ENCODE measurements at places on chromosomes 5 and 9.

DNA sequence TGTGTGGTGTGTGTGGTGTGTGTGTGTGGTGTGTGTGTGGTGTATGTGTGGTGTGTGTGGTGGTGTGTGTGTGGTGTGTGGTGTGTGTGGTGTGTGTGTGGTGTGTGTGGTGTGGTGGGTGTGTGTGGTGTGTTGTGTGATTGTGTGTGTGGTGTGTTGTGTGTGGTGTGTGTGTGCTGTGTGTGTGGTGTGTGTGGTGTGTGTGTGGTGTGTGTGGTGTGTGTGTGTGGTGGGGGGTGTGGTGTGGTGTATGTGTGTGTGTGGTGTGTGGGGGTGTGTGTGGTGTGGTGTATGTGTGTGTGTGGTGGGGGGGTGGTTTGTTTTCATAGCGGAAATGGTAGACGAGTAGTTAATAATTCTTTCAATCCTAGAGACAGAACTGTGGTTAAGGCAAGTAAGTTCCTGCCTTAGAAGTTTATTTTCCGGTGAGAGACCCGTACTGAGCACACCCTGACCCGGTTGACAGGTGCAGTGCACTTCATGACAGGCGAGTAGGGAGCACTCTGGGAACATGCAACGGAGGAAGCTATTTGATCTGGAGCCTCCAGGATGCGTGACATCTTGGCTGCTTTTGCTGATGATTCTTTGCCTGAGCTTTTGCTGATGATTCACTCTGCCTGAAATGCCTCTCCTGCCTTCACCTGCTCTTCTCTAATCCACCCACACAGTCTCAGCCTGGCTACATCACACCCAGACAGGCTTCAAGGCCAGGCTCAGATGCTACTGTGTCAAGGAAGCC lies 21.7 kb upstream of the FAT2 start:
- no peak for DNase-seq
- peak overlapping the region; percentile 2 for H3K4me3 ChIP-seq
- H3K27ac ChIP-seq: peak overlapping the region; percentile 16
- no peaks in the 10 kb centered on the region for H3K36me3 ChIP-seq
- H3K4me1 ChIP-seq: peaks cover 12% of the 10 kb centered on the region

- peak overlapping the region; percentile 99 for H3K4me3 ChIP-seq
- H3K36me3 ChIP-seq: peaks cover 15% of the 10 kb centered on the region
Measured at GRCh38 chr9:128690684-128691034, 1.6 kb downstream of the SET start.

DNA sequence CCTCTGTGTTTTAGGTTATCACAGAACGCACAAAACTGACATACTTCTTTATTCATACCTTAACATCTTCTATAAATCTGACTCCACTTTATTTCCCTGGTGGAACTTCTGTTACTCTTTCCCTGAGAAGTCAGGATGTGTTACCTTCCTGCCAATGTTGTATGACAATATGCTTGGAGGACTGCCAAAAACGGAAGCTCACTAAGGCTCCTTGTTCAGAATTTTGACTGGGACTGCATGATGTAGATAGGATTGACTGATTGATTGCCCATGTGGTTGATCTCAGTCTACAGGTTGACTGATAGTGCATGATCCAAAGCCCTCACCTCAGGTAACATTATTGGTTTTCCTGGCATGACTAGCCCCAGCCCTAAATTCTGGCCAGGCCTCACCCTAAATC lies 319.4 kb downstream of the TLR4 start:
- no peaks in the 10 kb centered on the region for H3K36me3 ChIP-seq
- peaks cover 1% of the 10 kb centered on the region for H3K27me3 ChIP-seq
- DNase-seq: no peak
- no peaks in the 10 kb centered on the region for H3K4me1 ChIP-seq
- no peak overlapping the region for H3K4me3 ChIP-seq

GRCh38 chr5:74966141-74967026 lies 86.0 kb downstream of the GCNT4 start:
- H3K27me3 ChIP-seq: peaks cover 13% of the 10 kb centered on the region
- no peaks in the 10 kb centered on the region for H3K36me3 ChIP-seq
- no peaks in the 10 kb centered on the region for H3K4me1 ChIP-seq
- H3K27ac ChIP-seq: no peak overlapping the region

GRCh38 chr5:152804179-152804578 lies 399.1 kb upstream of the NMUR2 start:
- no peak for DNase-seq
- H3K4me3 ChIP-seq: no peak overlapping the region
- H3K36me3 ChIP-seq: no peaks in the 10 kb centered on the region
- H3K27ac ChIP-seq: no peak overlapping the region
- H3K4me1 ChIP-seq: no peaks in the 10 kb centered on the region

DNA sequence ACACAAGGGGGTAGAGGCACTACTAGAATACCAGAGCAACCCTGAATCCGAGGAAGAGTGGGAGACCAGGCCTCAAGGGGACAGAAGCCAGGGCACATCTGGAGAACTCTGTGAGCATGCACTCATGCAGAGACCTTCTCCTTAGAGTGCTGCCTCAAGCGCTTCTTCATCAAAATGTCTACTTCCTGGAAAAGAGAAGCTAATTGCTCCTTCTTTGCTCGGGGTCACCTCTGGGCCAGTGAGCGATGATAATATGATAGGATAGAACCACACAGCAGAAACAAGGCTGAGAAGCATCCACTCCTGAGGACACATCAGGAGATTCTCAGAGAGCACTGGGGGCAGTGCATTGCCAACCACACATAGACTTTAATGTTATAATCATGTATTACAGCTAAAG lies 23.7 kb upstream of the LMNB1 start:
- no peaks in the 10 kb centered on the region for H3K27me3 ChIP-seq
- DNase-seq: no peak
- no peaks in the 10 kb centered on the region for H3K36me3 ChIP-seq
- H3K27ac ChIP-seq: no peak overlapping the region

- no peak overlapping the region for H3K4me3 ChIP-seq
- peaks cover 2% of the 10 kb centered on the region for H3K36me3 ChIP-seq
- no peak overlapping the region for H3K27ac ChIP-seq
- H3K27me3 ChIP-seq: peaks cover 2% of the 10 kb centered on the region
- no peaks in the 10 kb centered on the region for H3K4me1 ChIP-seq
- no peak for DNase-seq
Measured at GRCh38 chr9:87610200-87611155, 112.8 kb downstream of the DAPK1 start.

DNA sequence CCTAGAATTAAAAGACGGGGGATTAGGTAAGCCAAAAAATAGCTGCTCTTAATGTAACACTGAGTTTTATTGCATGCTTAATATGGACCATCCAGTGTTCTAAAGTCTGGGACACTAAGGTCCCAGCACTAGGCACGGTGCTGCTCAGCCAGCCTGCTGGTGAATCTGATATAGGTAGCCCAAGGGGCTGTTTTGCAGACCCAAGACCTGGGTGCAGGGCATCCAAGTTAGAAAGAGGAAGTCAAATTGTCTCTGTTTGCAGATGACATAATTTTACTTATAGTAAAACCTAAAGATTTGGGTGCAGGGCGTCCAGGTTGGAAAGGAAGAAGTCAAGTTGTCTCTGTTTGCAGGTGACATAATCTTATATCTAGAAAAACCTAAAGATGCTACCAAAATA lies 17.8 kb downstream of the IFNA5 start:
- H3K36me3 ChIP-seq: no peaks in the 10 kb centered on the region
- peaks cover 12% of the 10 kb centered on the region for H3K27me3 ChIP-seq
- DNase-seq: no peak
- no peak overlapping the region for H3K4me3 ChIP-seq
- H3K4me1 ChIP-seq: no peaks in the 10 kb centered on the region

GRCh38 chr5:8934455-8934854 lies 611.4 kb downstream of the SEMA5A start:
- no peak for DNase-seq
- H3K27ac ChIP-seq: no peak overlapping the region
- H3K36me3 ChIP-seq: no peaks in the 10 kb centered on the region
- H3K4me1 ChIP-seq: no peaks in the 10 kb centered on the region
- no peak overlapping the region for H3K4me3 ChIP-seq

Measured in memory B cell (primary cell).